Hair follicle dermal papilla cell (primary cell): ENCODE measurements at places on chromosomes 4 and X. TPM values are rescaled to one million over a fixed set of nuclear protein-coding genes. Genes with fewer than 3 reads are reported as not detected.

The AR gene
- 6.8 and 15.1 TPM in 2 replicates for total RNA-seq

The UCP1 gene
- total RNA-seq = not detected in 2 replicates

The CCNA2 gene
- total RNA-seq = 7.4 and 7.8 TPM in 2 replicates

The RASL11B gene
- total RNA-seq = 1.3 and 1.8 TPM in 2 replicates

The CEP44 gene
- 11.3 and 12.7 TPM in 2 replicates for total RNA-seq

The ATP11C gene
- total RNA-seq = 44.9 and 48.0 TPM in 2 replicates

The CHST7 gene
- total RNA-seq = 11.8 and 19.8 TPM in 2 replicates

The CXCL13 gene
- total RNA-seq = not detected in 2 replicates

The BEX5 gene
- total RNA-seq = 0.32 TPM in 1 of 2 replicates, not detected in the other

The TTC29 gene
- under 0.01 and 0.12 TPM in 2 replicates for total RNA-seq

The GPAT3 gene
- total RNA-seq = 0.97 and 1.3 TPM in 2 replicates

The TRPC5OS gene
- total RNA-seq = not detected in 2 replicates

The FGFBP2 gene
- 0.49 and 0.81 TPM in 2 replicates for total RNA-seq

The GPR101 gene
- total RNA-seq = not detected in 2 replicates

The DGAT2L6 gene
- not detected in 2 replicates for total RNA-seq

The VSIG1 gene
- total RNA-seq = not detected in 2 replicates

The IBSP gene
- 0.16 TPM in 1 of 2 replicates, not detected in the other for total RNA-seq

The ADGRG4 gene
- not detected in 2 replicates for total RNA-seq

The ZDHHC15 gene
- 1.2 and 1.8 TPM in 2 replicates for total RNA-seq

The RBMXL3 gene
- total RNA-seq = not detected in 2 replicates

The TRPC3 gene
- 2.9 and 7.8 TPM in 2 replicates for total RNA-seq

The SPANXC gene
- total RNA-seq = not detected in 2 replicates

The FGF5 gene
- 19.2 and 24.8 TPM in 2 replicates for total RNA-seq

The WDR17 gene
- total RNA-seq = 1.7 and 3.2 TPM in 2 replicates

The TSPAN7 gene
- not detected in 2 replicates for total RNA-seq
